ENCODE measurements at places on chromosomes 16 and 17. TPM values are rescaled to one million over a fixed set of nuclear protein-coding genes. Genes with fewer than 3 reads are reported as not detected.

NTN1 gene
- not detected for total RNA-seq

MFAP4 gene
- total RNA-seq: not detected

XAF1 gene
- 99.3 TPM for total RNA-seq

MMP25 gene
- 2.9 TPM for total RNA-seq

- DNase-seq: no peak
Measured at GRCh38 chr17:21505819-21506815, 130.0 kb downstream of the KCNJ12 start.

GRCh38 chr16:6656760-6657159, 675.9 kb upstream of the RBFOX1 start:
- no peak for DNase-seq

DNA sequence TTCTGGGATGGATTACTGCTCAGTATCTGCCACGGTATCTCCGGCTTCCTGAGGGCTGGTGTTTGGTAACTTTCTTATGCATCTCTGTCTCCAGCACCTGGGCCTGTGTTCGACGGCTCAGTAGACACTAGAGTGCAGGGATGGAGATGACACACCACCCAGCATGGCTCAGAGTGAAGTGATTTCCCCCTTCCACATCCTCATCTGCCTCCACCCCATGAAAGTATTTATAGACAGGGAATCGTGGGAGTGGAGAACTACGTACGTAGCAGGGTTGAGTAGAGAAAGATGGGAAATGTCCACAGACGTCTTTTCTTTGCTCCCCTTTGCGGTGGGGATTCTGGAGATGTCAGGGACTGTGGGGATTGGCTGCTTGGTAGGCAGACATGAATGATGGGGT, 11.8 kb upstream of the SLC25A19 start:
- DNase-seq: no peak

DNA sequence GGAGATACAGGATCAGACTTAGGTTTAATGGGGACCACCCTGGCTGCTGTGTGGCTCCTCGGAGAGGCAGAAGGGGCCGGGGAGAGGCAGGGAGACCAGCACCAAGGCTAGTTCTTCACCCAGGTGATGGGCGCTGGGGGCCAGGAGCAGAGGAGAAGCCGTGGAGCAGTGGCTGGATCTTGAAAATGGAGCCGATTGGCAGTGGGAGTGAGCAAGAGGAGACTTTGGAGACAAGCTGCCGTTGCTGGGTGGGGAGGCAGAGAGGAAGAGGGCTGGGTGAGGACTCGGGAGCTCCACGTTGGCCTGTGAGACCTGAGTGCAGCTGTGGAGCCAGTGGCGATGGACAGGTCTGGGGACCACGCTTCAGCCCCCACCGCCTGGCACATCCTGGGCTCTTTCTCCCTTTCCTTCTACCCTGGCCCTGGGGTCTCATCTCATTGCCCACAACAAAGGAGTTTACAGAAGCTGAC, 9.0 kb downstream of the RAB11FIP4 start:
- no peak for DNase-seq

- no peak for DNase-seq
Measured at GRCh38 chr16:19737306-19738038, 19.4 kb downstream of the IQCK start.
